LHCN-M2 (cell line): ENCODE measurements at places on chromosomes 5 and 9.
A peak's percentile ranks its signal among the peaks of the same experiment; 100 is the strongest.

DNA sequence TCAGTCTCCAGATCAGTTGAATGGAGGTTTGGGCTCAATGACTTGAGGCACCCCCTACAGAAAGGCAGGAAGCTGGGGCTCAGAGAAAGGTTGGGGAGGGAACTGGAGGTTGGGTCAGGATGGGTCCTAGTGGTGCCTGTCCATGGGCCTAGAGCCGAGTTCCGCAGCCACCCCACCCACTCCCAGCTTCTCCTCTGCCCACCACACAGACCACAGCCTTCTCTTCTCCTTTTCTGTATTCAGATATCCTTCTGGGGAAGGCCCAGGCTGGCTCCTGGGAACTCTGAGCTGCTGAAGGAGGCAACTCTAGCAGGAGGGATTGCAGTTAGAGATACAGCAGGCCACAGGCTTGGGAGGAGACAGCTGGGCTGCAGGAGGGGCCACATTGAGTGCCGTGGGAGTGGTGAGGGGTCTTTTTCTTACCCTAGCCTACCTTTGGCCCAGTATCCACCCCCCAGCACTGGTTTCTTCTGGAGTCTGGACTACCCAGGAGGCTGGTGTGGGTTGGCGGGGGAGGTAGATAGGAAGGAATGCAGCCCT, 15.4 kb upstream of the PTGS1 start:
- no peak for DNase-seq

GRCh38 chr9:13857521-13857920, 456.4 kb downstream of the NFIB start:
- peak; percentile 66 for DNase-seq

DNA sequence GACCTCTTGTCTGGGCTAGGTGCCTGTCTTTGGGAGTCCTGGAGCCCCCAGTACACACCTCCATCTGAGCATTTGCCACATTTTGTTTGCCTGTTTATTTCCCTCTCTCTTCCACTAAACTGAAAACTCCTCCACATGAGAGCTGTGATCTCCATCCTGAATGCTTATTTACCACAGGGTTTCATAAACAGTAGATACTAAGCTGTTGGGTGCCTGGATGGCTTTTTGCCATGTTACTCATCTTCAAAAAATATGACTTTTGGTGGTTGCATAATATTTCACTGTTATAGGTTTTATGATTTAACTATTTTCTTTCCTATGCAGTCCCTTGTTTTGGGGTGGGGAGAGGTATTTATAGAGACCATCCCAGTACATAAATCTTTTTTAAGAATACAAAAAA, 99.6 kb downstream of the APBA1 start:
- peak; percentile 62 for DNase-seq

- no peak for DNase-seq
Observed at GRCh38 chr5:67515020-67515689, 318.6 kb upstream of the CD180 start.

- DNase-seq: no peak
Observed at GRCh38 chr5:44626846-44627245, 181.9 kb upstream of the MRPS30 start.

GRCh38 chr9:16532272-16532671, 338.2 kb downstream of the BNC2 start:
- no peak for DNase-seq

DNA sequence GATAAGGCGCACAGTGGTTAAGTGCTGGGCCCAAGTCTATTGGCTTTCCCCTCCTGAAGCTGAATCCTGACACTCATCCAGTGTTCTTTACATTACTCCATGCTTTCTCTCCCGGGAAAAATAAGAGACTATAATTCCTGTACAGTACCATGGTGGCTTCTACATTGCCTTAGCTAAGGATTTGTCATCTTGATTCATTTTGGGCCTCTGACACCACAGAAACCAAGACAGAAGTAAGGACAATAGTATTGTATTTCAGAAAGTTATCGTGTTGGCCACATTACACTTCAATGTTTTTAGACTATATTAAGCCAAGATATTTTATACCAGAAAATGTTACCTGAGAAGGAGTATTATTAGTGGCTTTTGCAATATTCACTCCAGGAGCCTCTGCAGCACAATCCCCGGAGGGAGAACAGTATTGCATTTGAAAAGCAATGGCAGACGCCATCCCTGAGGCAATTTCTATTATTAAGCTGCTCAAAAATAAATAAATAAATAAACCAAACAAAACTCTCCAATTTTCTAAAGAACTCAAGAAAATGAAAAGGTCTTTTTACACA, 267.9 kb downstream of the ENC1 start:
- peak; percentile 18 for DNase-seq

DNA sequence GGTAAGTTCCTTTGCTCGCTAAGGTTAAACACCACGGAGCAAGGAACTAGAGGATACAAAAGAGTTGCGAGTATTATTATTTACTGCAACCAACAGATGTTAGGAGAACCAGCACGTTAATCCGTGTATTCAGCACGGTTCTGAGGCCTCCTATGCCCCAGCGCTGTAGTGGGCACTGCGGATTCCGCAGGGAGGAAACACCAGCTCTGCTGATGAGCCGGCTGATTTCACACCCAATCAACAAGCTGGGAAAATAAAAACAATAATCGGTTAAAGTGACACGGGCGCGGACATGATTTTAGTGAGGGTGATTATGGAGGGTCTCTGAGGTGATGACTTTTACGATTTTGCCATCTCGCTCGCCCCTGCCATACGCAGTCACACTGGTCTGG, 702 bp upstream of the PRELID2 start:
- no peak for DNase-seq

GRCh38 chr9:35553670-35554543, 51.2 kb upstream of the TESK1 start:
- DNase-seq: peak; percentile 83

DNA sequence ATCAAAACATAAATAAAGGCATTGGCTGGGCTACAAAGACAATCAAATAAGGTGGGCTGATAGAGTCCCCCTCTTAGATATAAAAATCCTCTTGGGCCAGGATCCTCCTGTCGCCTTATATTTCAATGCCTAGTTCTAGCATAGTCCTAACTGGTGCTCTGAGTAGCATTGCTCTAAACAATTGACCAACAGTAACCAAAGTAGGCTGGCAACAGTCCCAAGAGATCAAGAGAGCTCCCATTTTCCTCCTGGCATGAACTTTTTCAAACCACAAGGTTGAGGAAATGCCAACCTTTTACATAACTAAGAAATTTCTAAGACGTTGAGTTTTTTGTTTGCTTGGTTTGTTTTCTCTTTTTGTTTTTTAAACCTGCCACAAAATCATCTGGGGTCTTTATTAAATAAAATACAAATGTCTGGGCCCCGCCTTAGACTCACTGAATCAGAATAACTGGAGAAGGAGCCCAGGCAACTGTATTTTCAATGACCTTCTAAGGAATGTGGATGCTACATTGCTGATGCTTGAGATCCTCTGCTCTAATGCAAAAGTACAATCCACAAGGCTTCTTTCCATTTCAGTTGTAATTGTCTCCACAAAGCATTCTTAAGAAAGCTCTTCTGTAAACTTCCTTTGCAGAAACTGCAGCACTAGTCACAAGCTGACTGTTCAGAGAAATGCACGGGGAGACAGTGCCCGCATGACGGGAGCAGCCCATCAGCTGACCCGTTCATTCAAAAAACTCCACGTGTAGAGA, 2.9 kb downstream of the SLC45A2 start:
- DNase-seq: peak; percentile 66

DNA sequence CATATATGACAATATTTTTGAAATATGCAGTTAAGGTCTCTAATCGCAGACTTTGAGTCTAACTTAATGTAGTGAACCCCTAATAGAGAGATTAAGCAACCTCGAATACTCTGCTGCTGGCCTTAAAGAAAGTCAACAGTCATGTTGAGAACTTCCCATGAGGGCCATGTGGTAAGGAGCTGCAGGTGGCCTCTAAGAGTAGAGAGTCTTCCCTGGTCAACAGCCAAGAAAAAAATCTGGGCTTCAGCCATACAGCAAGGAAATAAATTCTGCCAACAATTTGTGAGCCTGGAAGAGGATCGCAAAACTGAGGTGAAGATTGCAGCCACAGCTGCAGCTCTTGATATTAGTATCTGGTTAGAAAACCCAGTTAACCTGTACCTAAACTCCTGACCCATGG, 935.2 kb upstream of the TYRP1 start:
- no peak for DNase-seq

- DNase-seq: peak; percentile 94
Observed at GRCh38 chr5:135140446-135141204, 106.6 kb upstream of the PITX1 start.

DNA sequence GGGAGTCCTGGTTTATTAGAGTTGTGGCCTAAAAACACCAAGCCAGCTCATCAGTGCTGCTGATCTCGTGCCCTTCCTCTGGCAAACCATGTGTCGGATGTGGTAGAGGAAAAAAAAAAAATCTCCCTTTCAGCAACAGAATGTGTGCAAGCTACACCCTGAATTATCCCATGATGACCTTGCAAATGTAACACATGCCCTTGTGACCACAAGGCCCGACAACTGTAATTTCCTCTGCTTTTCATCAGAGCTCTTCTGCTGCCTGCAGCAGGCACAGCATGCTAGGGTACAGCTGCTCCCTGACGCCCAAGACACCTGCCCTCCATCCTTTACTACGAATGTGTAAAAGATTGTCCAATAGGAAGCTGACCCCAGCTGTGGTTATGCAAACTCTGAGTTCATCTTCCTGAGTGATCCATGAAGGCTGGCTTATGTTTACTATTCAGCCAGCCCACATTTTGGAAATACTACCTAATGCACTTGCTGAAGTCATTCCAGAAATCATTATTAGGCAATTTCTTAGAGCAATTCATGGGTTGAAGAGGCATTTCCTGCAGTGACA, 14.6 kb upstream of the BNC2 start:
- peak; percentile 100 for DNase-seq

DNA sequence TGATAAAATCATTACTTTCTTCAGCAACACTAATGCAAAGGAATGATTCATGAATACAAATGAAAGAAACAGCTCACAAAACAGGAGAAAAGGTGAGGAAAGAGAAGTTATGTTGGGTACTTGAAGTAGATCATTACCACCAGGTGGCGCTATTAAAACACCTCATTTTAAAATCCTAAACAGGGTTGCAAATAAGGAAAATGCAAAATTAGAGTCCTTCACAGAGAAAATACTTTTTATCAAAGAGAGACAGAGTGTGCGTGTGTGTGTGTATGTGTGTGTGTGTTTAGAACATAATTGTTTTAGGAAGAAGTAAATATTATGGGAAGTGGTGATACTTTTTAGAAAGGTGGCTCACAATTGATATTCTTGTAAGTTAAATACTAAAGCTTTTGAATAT, 49.5 kb upstream of the CD180 start:
- peak; percentile 77 for DNase-seq

- DNase-seq: no peak
Observed at GRCh38 chr5:107467137-107467932, 203.4 kb downstream of the EFNA5 start.

- DNase-seq: no peak
Observed at GRCh38 chr5:92144824-92145223, 761.7 kb upstream of the ARRDC3 start.

GRCh38 chr9:89379508-89380115, 61.3 kb downstream of the SECISBP2 start:
- no peak for DNase-seq

GRCh38 chr5:42507451-42508097, 84.3 kb downstream of the GHR start:
- no peak for DNase-seq

DNA sequence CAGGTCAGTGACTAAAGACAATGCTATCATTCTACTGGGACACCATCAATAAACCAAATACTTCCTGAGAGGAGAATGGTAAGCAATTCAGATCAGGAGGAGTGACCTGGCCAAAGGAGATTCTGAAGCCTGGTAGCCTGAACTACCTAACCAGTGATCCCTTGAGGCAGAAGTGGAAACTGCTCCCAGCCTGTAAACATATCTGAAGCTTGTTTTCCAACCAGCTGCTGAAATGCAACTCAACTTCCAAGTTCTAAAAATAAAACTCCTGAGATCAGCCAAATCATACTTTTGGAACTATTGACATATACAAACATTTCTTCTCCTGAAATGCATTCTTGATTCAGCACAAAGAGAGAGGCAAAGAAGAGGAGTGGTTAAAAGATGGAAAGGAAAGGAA, 204.1 kb downstream of the EBF1 start:
- peak; percentile 28 for DNase-seq

DNA sequence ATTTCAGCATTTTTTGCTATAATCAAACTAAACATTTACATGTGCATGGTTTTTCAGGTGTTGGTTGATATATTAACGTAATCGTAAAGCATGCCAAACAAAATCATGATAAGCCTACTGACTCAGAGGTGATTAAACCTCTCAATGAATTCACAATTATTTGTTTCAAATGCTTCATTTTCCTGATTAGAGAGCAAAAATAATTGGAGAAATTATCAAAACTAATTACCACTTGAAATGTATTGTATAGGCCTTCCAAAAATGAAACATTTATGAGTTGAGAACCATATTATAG, 45.7 kb upstream of the JMY start:
- no peak for DNase-seq

GRCh38 chr5:10469253-10470050, 27.8 kb downstream of the ROPN1L start:
- peak; percentile 28 for DNase-seq

GRCh38 chr5:134267366-134268018, 41.6 kb upstream of the PPP2CA start:
- peak; percentile 40 for DNase-seq

GRCh38 chr5:53334431-53334941, 145.9 kb upstream of the FST start:
- peak; percentile 71 for DNase-seq

GRCh38 chr9:2158766-2159430, 143.8 kb downstream of the SMARCA2 start:
- DNase-seq: peak; percentile 2

- DNase-seq: no peak
Observed at GRCh38 chr9:128151309-128152132, 2.3 kb downstream of the LCN2 start.

DNA sequence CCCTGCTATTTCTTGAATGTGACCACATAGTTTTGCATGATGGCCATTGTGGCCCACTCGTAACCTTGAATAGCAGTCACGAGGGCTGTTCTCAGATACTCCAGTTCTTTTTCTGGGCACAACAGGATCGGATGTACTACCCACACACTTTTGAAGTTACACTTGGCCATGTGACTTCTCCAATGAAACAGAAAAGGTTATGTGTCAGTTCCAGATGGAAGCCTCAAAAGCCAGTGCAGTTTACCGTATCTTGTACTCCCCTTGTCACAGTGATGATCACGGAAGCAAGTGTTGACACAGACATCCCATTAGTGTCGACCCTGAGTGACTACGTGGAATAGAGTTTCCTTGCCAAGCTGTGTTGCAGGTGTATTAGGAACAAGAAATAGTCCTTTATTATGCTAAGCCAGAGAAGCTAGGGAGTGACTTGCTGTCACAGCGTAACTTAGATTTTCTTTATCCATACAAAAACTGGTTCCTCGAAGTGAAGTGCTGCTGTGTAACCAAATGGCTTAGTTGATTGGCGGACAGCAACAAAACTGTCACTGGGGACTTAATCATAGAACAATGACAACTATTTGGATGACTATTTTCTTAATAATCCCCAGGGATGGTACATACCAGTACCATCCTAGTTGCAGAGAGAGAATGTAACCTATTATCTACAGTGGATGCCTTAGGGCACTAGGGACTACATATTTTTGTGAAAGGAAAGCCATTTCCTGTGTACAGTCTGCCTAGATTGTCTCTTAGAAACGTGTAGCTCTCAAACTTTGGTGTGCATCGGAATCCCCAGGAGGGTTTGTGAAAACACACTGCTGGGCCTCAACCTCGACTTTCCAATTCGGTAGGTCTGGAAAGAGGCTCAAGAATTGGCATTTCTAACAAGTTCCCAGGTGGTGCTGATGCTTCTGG, 90.1 kb upstream of the DMRT1 start:
- DNase-seq: peak; percentile 73

GRCh38 chr5:15835514-15835913, 335.5 kb downstream of the FBXL7 start:
- peak; percentile 40 for DNase-seq

- DNase-seq: peak; percentile 61
Observed at GRCh38 chr5:89204756-89205155, 321.8 kb upstream of the MEF2C start.
